Cardiac atrium fibroblast (primary cell): ENCODE measurements at places on chromosomes 1 and 21. TPM values are rescaled to one million over a fixed set of nuclear protein-coding genes. Genes with fewer than 3 reads are reported as not detected.

Gene ZSWIM5
- under 0.01 and 0.16 TPM in 2 replicates for total RNA-seq

Gene VHLL
- not detected in 2 replicates for total RNA-seq

Gene TM2D1
- total RNA-seq: 54.0 and 84.4 TPM in 2 replicates

Gene KIF26B
- 0.36 and 0.65 TPM in 2 replicates for total RNA-seq

Gene DNM3
- 0.16 and 0.36 TPM in 2 replicates for total RNA-seq
